Lung (tissue), 17 donors: ENCODE measurements at places on chromosomes 2 and 18. TPM values are rescaled to one million over a fixed set of nuclear protein-coding genes. Genes with fewer than 3 reads are reported as not detected.
A peak's percentile ranks its signal among the peaks of the same experiment; 100 is the strongest.

DNA sequence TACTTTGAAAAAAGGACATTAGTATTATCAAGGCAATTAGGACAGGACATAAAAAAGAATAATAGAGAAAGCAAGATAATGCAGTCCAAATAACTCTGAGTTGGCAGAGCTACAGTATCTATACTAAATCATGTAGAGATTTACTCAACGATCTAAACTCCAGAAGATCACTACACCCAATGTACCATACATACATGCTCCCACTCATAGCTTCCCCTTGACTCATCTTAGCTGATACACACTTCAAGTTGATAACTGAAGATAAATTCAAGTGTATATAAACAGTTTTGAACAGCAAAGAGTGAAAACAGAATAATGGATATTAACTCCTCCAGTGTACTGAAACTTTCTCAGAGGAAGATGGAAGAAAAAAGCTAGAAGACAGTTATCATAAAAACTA, 78.5 kb downstream of the SESTD1 start:
- no peak for DNase-seq
- H3K27ac ChIP-seq, result no peak overlapping the region
- no peak overlapping the region for H3K4me3 ChIP-seq
- no peaks in the 10 kb centered on the region for H3K36me3 ChIP-seq

DNA sequence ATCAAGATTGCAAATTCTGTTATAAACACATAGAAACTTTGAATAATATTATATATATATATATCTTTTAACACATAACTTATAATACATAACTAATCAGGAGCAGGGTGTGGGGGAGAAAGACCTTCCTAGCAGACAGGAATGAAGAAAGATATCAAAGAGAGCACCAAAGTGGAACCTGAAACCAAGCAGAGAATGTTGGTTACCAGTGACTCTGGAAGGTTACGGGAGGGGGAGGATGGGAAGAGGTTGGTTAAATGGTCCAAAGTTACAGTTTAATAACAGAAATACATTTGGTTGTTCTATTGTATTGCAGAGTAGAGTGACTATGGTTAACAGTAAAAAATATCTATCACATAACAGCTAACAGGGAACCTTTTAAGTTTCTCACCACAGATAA, 366.7 kb downstream of the LRRTM4 start:
- H3K36me3 ChIP-seq, result no peaks in the 10 kb centered on the region
- no peak for DNase-seq
- H3K4me1 ChIP-seq, result no peaks in the 10 kb centered on the region
- H3K27me3 ChIP-seq, result no peaks in the 10 kb centered on the region

GRCh38 chr18:31658670-31659575, 25.5 kb downstream of the B4GALT6 start:
- H3K36me3 ChIP-seq, result no peaks in the 10 kb centered on the region
- no peak overlapping the region for H3K4me3 ChIP-seq
- H3K4me1 ChIP-seq, result no peaks in the 10 kb centered on the region
- DNase-seq, result peak; percentile 19

Gene ANKRD62
- 0.06 TPM for total RNA-seq

Gene UGT1A10
- not detected for total RNA-seq
